HepG2 (cell line): ENCODE measurements at places on chromosomes 6 and 20.

- H3K27ac ChIP-seq: no peak overlapping the region
- no peaks in the 10 kb centered on the region for H3K4me1 ChIP-seq
- no peak overlapping the region for H3K4me3 ChIP-seq
- no peak for DNase-seq
Observed at GRCh38 chr6:130377915-130378314, 12.1 kb downstream of the TMEM200A start.

GRCh38 chr6:157652601-157653363 is 170.3 kb upstream of the SNX9 start:
- no peaks in the 10 kb centered on the region for H3K36me3 ChIP-seq
- DNase-seq: no peak
- no peak overlapping the region for H3K27ac ChIP-seq

- no peak overlapping the region for H3K4me3 ChIP-seq
- H3K36me3 ChIP-seq: no peaks in the 10 kb centered on the region
- no peak overlapping the region for H3K27ac ChIP-seq
- no peaks in the 10 kb centered on the region for H3K27me3 ChIP-seq
- DNase-seq: no peak
Observed at GRCh38 chr6:5606546-5606945, 345.2 kb downstream of the FARS2 start.

DNA sequence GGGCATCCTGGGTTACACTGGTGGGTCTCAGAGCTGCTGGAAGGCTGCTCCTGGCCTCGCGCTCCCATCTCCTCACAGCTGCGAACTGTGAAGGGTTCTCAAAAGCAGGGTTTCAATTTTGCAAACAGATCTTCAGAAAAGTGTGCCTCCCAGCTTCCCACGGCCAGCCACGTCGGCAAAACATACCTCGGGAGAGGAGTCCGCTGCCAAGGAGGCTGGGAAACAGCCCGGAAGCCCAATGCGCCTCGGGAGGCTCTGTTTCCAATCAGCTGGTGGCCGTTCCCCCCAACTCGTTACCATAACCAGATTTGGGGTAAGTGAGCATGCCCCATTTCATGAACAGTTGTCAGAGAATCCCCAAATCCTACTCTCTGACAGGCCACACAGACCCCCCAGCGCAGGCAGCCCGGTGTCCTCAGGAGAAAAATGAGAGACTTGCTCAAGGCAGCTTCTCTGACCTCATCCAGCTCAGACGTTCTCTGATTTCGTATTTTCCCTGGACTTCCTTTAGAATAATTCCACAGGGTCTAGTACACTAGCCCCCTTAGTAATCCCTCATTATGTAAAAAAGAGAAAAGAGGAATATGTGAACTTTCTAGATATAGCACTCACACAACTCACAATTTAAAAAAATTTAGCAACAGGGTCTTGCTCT is 98.4 kb downstream of the SNX5 start:
- DNase-seq: no peak
- H3K27ac ChIP-seq: no peak overlapping the region
- H3K36me3 ChIP-seq: no peaks in the 10 kb centered on the region
- peaks cover 77% of the 10 kb centered on the region for H3K4me1 ChIP-seq
- no peak overlapping the region for H3K4me3 ChIP-seq

- no peaks in the 10 kb centered on the region for H3K36me3 ChIP-seq
- H3K27me3 ChIP-seq: peaks cover 9% of the 10 kb centered on the region; the same call in 1 of the 3 replicates
- H3K27ac ChIP-seq: no peak overlapping the region
Observed at GRCh38 chr6:108810057-108810643, 38.1 kb upstream of the ARMC2 start.

DNA sequence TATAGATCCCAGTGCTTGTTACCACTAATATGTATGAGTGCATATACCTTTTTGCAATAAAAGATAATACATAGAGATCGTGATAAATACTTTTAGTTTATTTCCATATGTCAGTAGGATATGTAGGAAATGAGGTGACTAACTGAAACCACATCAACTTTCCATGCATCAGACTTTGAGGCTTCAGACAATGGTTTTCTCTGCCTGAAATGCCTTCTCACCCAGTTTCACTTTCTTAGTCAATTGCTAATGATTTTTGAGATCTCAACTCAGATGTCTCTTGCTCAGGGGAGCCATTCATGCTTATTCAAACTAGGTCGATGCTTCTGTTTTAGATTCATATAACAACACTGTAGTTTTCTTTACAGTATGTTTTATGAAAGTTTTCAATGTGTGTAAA is 626.6 kb upstream of the ADGRB3 start:
- H3K4me1 ChIP-seq: no peaks in the 10 kb centered on the region
- no peaks in the 10 kb centered on the region for H3K36me3 ChIP-seq
- no peak for DNase-seq

- H3K4me1 ChIP-seq: peaks cover 7% of the 10 kb centered on the region; the same call in 1 of the 2 replicates
- no peak overlapping the region for H3K4me3 ChIP-seq
- H3K36me3 ChIP-seq: no peaks in the 10 kb centered on the region
- DNase-seq: no peak
Observed at GRCh38 chr6:105642708-105643107, 239.8 kb upstream of the PREP start.

- H3K27me3 ChIP-seq: peaks cover 84% of the 10 kb centered on the region
- H3K4me3 ChIP-seq: no peak overlapping the region
- no peaks in the 10 kb centered on the region for H3K4me1 ChIP-seq
- DNase-seq: no peak
- no peaks in the 10 kb centered on the region for H3K36me3 ChIP-seq
- no peak overlapping the region for H3K27ac ChIP-seq
Observed at GRCh38 chr6:169158174-169158573, 95.5 kb downstream of the THBS2 start.

GRCh38 chr6:154249499-154250298 is 106.9 kb downstream of the IPCEF1 start:
- no peak overlapping the region for H3K27ac ChIP-seq
- H3K27me3 ChIP-seq: no peaks in the 10 kb centered on the region
- H3K4me1 ChIP-seq: no peaks in the 10 kb centered on the region
- H3K36me3 ChIP-seq: no peaks in the 10 kb centered on the region
- DNase-seq: no peak

DNA sequence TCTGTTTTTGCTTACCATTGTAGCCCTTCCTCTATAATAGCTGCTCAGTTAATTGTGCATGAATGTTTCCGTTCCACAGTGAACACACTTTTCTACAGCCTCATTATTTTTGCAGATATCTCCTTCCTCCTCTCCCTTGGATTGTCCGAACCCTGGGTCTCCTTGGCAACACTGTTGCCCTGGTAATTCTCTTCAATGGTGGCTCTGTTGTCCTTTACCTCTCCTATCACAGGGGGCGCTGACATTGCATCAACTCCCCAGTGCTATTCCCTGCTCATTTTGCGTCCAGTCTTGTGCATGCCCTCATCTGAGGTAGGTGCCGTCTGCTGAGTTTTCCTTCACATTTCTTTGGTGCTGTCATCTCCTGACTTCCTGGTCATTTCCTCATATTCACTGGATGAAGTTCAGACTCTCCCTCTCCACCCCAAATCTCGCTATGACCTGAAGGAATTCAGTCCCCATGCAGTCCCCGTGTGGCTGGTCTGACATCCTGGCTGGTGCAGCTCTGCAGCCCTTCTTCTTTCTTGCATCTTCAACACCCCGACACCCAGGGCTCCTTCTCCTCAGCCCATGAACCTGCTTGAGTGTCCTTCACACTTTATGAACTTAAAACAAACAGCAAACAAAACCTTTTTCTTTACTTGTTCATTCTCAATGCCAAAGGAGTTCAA is 21.1 kb downstream of the PHACTR2 start:
- peaks cover 4% of the 10 kb centered on the region; the same call in 1 of the 2 replicates for H3K36me3 ChIP-seq
- H3K4me3 ChIP-seq: no peak overlapping the region
- no peaks in the 10 kb centered on the region for H3K27me3 ChIP-seq
- peak; percentile 29 for DNase-seq
